ENCODE measurements at places on chromosomes 6 and 20.
A peak's percentile ranks its signal among the peaks of the same experiment; 100 is the strongest.

GRCh38 chr20:20747298-20747697 is 34.9 kb upstream of the RALGAPA2 start:
- no peak for DNase-seq

- DNase-seq, result no peak
Measured at GRCh38 chr20:36824142-36824940, 50.8 kb upstream of the DSN1 start.

DNA sequence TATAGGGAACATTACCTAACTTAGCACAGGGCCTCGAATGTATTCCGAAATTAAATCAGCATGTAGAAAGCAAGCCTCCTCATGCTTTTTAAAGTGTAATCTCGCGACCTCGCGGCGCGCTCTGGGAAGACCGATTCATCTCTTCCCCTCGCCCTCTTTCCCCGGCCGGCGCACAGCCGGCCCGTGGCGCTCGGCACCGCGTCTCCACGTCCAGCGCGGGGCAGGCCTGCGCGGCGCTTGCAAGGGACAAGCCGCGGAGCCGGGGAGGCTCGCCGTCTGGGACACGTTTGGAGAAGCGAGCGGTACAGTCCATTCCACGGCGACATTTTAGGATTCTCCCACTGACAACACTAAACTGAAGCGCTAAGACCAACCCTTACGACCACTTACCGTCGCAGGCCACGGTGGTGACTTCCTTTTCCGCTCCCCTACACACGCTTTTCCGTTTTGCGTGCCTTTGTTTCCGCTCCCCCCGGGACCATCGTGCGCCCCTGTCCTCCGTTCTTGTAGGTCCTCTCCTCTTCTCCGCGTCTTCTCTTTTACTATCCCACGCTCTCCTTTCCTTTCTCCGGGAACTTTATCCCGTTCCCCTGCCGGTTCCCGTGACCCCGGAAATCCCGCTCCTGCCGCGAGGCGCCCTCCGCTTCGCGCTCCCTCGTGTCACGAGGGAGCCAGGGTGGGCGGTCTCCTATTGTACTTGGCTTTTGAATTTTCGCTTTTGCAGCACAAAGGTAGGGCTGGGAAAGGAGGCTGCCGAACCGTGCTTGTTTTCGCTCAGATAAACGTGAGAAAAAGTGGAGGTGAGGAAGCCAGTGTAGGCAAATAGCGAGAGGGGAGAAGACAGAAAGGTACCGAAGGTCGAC is at the start of gene ECHDC1:
Gene ECHDC1 (minus strand): TSS at position 664 of the 863 bp plus-strand sequence. CDS start 12,581 bp downstream, outside the sequence.
- peak; percentile 46 for DNase-seq

DNA sequence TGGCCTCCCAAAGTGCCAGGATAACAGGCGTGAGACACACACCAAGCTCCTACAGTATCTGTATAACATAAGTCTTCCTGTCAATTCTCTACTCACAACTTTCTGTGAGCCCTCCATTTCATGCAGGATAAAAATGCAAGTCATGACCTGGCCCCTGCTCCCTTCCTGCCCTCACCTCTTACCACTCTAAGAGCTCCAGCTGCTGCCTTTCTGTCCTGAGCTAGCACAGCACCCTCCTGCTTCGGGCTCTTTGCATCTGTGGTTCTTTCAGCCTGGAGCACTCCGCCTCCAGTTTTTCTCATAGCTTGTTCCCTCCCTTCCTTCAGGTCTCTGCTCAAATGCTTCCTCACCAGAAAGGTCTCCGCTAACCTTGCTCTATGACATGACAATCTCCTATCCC is 23.7 kb upstream of the TRPC4AP start:
- no peak for DNase-seq

GRCh38 chr6:31935021-31935420 is 7.5 kb downstream of the C2 start:
- no peak for DNase-seq

DNA sequence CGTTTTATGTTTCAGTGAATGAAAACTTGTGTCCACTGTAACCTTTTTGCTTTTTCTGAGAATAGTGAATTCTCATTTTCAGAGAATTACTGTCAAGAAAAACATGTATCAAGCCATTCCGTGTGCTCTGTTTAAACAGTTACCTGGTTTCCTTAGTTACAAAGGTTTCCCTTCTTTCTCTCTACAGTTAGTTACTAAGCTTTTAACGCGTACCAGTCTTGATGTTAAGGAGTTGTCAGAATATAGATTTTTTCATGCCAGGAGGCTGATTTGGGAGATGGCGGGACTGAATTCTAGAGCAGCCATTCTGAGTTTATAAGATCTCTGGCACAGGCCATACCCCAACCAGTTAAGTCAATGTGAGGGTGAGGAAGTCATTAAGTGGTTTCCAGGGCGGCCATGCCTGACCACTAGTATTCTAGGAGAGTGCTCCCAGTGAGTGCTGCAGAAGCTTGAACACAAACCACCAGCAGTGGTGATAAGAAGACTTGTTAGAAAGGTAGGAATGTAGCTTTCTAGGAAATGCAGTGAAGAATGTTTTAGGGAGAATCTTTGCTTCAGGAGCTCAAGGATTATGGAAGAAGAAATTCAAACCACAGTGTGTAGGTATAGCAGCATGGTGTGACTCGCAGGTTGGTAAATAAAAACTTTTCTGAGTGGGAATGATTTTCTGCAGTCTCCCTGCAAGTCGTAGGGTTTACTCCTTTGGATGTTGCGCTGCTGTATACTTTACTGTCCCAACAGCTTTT is 112.9 kb downstream of the JARID2 start:
- DNase-seq, result no peak

- no peak for DNase-seq
Measured at GRCh38 chr20:19991854-19992253, 25.3 kb upstream of the NAA20 start.

DNA sequence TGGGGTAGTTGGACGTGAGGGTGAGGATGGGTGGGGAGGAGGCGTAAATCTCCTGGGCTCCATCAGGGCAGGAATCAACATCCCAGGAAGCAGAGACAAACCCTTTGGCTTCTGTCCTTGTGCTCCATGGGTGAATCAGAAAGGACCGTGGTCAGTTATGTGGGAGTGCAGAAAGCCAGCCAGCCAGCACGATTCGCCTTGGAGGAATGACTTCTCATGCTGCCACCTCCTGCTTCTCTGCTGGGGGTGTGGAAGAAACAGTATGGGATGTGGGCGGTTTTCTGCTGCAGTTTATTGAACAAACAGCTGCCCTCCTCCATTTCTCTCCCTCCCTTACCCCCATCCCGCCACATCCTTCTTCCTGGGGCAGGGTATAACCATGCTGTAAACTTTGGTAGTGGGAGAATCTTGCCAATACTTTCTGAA is 214.5 kb downstream of the SOX4 start:
- no peak for DNase-seq

- no peak for DNase-seq
Measured at GRCh38 chr20:6708010-6708409, 59.5 kb upstream of the BMP2 start.

DNA sequence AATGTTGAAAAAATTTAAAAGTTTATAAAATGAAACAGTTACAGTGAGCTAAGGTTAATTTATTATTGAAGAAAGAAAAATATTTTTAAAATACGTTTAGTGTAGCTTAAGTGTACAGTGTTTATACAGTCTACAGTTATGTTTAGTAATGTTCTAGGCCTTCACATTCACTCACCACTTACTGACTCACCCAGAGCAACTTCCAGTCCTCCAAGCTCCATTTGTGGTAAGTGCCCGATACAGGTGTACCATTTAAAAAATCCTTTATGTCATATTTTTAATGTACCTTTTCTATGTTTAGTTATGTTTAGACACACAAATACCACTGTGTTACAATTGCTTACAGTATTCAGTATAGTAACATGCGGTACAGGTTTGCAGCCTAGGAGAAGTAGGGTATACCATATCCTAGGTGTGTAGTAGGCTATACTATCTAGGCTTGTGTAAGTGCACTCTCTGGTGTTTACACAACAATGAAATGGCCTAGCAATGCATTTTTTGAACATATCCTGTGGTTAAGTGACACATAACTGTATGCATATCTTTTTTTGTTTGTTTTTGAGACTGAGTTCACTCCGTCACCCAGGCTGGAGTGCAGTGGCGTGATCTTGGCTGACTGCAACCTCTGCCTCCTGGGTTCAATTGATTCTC is 26.3 kb downstream of the FLRT3 start:
- no peak for DNase-seq

DNA sequence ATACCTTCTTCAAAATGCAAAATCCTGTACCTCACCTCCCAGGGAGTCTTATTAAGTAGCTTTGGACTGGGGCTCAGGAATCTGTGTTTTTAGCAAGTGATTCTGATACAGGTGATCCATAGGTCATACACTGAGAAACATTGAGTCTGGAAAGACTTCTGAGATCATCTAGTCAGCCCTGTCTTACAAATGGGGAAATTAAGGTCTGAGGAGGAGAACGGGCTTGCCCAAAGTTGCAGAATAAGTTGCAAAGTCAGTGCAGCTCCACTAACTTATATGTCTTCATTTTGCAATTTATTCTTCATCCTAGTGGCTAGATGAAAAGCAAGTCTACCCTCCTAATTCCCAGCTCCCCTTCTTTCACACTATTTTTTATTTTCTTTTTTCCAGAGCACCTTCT is 28.9 kb downstream of the KCNS1 start:
- DNase-seq, result no peak

- DNase-seq, result no peak
Measured at GRCh38 chr6:145070791-145071190, 664.5 kb downstream of the EPM2A start.

DNA sequence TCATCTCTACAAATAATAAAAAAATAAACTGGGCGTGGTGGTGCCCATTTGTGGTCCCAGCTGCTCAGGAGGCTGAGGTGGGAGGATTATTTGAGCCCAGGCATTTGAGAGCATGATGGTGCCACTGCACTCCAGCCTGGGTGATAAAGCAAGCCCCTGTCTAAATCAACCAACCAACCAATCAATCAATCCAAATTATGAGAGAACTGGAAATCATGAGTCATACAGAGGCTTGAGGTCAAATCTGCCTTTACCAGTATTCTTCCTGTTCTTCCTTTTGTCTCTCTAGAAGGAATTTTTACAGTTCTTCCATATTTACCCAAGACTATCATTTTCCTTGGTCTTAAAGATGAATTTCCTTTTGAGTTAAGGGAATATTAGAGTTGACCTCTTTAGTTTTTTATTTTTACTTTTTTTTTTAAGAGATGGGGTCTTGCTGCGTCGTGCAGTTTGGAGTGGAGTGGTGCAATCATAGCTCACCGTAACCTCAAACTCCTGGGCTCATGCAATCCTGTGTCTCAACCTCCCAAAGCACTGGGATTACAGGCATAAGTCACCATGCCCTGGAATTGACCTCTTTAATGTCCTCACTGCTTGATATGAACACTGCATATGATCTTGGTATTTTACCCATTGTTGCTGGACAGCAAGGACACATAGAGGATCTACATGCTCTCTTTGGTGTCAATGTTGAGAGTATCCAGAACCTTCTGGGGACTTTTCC is 44.1 kb upstream of the TXNDC5 start:
- DNase-seq, result no peak

- DNase-seq, result no peak
Measured at GRCh38 chr6:81144346-81144745, 608.1 kb downstream of the TENT5A start.

- DNase-seq, result no peak
Measured at GRCh38 chr6:73511796-73512195, 9.0 kb downstream of the EEF1A1 start.

- DNase-seq, result no peak
Measured at GRCh38 chr20:33835615-33836172, 24.5 kb downstream of the CHMP4B start.

- DNase-seq, result peak; percentile 2
Measured at GRCh38 chr6:35569011-35569461, 56.3 kb upstream of the TULP1 start.

DNA sequence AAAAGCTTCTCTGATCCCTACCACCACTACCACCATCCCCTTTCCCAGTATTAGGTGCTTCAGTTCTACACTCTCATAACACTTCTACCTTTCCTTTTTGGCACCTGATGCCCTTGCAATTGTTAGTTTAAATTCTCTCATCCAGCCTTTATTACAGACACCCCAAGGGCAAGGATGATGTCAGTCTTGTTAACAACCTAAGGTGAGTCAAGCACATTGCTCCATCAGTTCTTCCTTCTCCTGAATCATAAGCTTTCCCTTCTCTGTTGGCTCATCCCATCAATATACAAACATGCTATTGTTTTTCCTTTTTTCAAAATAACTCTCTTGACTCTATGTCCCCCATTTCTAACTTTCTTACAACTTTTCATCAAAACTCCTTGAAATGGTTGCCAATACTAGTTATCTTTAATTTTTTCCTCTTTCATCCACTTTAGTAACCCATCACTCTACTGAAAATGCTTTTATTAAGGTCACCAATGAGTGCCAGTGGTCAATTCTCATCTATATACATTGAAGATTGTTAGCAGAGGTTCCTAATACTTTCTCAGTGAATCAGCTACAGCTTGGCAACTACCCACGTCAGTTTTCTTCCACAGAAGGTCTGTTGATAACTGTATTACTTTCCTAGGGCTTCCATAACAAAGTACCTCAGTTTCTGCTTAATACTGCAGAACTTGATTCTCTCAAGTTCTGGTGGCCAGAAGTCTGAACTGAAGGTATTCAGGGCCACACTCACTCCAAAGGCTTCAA is 97.1 kb upstream of the FLRT3 start:
- no peak for DNase-seq

- no peak for DNase-seq
Measured at GRCh38 chr6:35713006-35713767, 23.6 kb upstream of the ARMC12 start.

GRCh38 chr20:9233804-9234203 is 164.9 kb downstream of the PLCB4 start:
- DNase-seq, result no peak

GRCh38 chr20:47141350-47141921 is 215.1 kb downstream of the ZMYND8 start:
- no peak for DNase-seq

DNA sequence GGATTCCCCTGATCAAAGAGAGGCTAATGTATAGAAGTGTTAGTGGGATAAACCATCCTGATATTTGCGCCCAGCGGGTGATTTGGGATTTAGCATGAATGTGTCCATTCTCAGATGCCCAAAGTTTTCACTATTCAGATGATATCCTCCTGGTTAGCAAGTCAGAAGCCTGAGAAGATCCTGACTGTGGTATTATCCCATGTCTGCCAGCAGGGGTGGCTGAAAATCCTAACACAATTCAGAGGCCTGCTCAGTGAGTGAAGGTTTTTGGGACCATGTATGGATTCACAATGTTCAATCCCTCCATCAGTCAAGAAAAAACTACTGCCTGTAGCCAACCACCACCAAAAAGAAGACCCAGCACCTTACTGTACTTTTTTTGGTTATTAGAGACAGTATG is 34.1 kb upstream of the SPACA1 start:
- DNase-seq, result no peak
